ENCODE measurements at places on chromosomes 7 and 10.

DNA sequence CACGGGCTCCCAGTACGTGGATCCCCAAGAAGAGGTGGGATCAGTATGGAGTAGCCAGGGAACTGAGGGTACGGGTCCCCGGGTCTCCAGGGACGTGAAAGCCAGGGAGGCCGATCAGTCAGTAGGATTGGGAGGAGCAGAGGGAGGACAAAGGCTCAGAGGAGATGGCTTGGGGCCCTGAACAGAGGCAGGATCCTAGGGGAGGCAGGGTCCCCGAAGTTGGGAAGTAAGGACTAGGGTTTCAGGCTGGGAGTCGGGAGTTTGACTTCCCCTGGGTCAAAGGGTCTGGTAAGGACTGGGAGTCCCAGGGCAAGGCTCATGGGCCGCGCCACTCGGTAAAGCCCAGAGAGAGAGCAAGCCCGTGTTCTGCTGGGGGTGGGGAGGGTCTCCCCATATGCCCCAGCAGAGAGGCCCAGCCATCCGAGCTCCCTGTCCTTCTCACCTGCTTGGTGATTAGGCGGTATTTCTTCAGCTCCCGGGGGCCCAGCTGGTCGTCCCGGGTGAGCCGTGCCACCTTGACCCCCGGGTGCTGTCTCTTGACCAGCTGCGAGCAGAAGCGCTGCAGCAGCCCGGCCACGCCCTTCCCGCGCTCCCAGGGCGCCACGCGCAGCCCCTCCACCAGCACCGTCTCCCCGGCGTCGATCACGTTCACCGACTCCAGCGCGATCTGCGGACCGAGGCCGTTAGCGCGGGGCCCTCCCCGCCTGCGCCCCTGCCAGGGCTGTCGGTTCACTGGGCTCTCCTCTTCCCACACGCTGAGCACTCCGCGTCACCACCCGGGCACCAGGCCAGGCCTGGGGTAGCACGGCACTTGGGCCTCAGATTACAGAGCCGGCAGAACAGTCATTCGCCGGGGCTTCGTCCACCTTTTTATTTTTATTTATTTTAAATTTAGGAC lies 7.0 kb downstream of the NAT16 start:
- no peak for DNase-seq

- no peak for DNase-seq
Measured at GRCh38 chr7:87474533-87475358, 734 bp downstream of the ABCB4 start.

DNA sequence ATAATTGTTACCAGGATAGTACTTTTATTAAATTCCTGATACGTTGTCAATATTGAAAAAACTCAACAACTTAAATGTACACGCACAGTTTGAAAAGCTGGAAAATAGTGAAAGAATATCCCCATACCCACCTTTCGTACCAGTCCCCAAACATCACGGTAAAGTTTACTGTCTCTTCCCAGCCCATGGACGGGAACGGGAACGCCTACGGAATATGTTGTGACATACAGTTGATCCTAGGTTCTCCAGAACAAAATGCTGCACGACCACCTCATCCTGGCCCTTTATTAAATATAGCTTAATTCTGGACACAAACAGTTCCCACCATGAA lies 527 bp upstream of the BCAP29 start:
- DNase-seq = no peak

DNA sequence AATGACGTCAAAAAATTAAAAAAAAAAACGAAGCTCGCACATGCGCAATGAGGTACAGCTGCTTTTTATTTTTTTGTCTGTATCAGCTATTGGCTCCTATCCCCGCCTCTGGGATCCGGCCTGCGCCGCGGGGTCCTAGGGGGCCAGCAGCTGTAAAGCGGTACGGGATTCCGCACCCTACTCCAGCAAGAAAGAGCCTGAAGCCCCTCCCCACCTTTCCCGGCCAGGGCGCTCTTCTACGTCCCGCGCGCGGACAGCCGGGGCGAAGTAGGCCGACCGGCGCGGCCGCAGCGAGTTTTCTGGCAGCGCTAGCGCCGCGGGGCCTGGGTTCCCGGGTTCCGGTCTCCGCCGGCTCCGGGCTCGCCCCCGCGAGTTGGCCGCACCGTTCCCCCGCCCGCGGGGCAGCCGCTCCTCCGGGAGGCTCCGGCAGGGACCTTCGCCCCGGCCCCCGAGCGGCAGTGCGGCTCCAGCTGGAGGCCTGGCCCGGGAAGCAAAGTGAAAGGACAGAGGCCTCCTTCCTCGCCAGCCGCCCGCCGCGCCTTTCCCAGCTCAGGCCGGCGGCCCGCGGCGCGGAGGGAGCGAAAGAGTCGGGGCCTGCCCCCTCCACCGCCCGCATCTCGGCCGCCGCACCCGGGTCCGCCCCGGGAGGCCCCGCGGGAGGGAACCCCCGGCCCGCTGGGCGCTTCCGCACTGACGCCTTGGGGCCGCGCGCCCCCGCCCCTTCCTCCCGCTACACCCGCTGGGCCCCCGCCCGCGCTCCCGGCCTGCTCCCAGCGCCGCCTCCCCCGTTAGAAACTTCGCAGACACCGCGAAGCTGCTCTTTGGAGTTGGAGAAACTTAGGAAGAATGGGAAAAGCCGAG lies 4.7 kb upstream of the SPAG6 start:
- DNase-seq = peak; percentile 61

- no peak for DNase-seq
Measured at GRCh38 chr7:158073845-158074840, 513.5 kb downstream of the PTPRN2 start.

DNA sequence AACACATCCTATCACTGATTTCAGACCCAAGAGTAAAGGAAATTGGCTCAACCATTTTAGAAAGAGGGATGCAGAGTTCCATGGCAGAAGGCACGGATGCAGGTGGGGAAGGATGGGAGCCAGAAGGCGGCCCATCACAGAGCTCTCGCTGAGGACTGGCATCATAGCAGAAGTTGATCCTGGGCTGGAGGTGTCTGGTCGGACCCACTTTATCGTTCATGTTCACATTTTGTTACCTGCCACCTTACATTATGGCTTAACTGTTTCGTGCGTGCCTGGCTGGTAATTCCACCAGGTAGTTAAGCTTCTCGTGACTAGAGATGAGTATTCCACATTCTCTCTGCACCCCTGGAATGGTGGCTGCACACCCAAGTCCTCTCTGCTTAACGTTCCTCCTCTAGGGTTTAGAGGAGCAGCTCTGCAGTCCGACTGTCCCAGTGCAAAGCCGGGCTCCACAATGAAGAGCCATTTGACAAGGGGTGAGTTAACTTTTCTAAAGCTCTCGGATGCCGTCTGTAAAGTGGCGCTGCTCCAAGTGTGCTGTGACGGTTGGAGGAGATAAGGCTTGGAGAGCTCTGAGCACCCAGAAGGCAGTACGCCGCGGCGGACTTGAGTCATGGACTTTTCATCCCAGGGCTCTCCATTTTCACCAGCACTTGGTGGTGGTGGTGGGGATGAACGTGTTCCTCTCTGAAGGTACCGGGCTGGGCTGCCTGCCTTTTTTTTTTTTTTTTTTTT lies 157.1 kb upstream of the SHH start:
- DNase-seq = no peak

DNA sequence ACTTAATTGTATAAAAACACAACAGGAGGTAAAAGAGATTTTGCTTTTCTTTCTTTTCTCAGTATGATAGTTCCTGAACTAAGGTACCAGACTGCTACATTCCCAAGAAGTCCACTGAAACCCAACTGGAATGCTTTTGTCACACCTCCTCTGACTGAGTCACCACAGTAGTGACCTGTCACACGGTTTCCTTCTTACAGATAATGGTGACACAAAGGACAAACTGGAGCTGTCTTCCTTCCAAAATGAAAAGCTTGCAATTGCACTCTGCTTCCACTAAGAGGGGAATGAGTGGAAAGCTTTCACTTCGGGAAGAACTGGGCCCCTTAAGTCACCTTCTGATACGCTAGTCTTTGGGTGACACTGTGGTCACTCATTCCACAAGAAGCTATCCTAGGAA lies 122.2 kb downstream of the KMT2E start:
- DNase-seq = no peak

DNA sequence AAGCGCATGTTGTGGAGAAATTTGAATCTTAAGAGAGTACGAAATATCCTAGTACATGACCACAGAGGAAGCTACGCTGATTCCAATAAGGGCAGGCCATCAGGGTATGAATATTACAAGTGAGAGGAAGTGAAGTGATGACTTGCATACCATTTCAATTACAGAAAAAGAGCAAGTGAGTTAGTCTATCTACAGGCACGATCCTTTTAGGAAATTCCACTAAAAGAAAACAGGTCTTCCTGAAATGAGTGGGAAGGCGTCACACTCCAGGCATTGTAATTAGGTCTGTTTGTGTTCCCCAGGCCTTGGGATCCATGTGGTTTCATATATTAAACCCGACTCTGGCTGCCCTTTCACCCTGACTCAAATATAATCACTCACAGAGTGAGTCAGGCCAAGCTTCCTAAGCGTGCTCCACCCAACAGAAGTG lies 152.5 kb downstream of the SEMA3A start:
- DNase-seq = no peak

- no peak for DNase-seq
Measured at GRCh38 chr7:105487579-105488571, 34.2 kb downstream of the PUS7 start.

- no peak for DNase-seq
Measured at GRCh38 chr7:43625453-43625852, 42.5 kb downstream of the STK17A start.

DNA sequence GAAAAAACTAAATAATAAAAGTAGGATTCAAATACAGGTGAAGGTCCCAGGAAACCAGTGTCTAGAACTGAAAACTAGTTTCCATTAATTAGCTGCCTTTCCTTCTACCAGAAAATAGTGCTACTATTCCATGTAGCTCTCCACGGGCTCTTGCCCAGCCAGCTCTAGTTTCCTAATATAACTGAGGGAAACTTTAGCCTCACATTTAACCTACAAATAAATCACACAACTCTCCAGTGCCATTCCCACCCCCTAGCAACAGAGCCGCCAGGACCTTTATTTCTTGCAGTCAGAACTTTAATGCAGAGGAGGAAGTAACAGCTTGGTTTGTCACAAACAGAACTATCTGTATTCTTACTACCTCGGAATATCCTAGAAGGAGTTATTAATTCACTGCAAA lies 10.3 kb downstream of the TOMM7 start:
- DNase-seq = no peak

DNA sequence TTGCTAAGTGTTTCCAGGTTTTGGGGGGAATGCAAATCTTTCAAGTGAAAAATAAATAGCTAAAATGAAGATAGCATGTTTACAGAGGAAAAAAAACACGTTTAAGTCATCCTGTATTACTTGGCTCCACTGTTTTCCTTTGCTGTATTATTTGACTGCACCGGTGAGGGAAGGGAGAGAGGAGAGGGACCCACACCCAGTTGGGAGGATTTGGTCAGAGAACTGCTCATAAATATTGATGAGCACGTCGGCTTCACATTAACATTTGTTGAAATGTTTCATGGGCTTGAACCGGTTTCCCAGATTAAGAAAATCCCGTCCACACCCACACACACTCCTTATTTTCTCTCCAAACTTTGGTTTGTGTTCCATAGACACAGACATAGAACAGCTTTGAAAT lies 493.8 kb upstream of the MGMT start:
- no peak for DNase-seq

DNA sequence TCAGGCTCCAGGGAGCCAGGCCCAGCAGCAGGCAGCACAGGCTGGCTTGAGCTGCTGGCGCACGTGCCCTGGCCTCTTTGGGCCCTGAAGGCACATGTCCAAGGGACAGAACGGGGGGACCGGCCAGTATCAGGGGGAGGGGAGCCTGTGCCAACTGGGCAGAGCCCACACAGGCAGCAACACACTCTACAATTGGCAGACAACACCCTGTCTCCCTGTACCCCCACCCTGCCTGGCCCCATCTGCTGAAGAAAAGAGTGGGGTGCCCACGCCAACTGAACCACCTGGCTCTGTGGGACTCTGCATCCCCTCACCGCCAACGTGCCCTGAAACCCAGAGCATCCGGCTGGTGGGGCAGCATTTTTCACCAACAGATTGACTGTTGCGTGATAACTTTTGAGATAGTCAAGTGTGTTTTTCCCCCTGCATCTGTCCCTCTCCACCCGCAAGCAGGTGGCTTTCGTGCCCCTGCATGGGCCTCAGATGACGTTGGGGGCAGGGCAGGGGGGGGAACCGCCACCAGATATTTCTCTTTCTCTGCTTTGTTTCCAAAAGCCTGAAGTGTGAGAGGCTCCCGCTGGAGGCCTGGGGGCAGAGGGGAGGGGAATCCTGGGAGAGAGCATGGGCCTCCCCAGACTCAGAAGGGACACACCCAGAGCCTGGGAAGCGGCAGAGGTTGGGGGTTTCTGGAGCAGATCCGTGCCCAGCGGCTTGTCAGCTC lies 21.8 kb downstream of the SLIT1 start:
- no peak for DNase-seq

DNA sequence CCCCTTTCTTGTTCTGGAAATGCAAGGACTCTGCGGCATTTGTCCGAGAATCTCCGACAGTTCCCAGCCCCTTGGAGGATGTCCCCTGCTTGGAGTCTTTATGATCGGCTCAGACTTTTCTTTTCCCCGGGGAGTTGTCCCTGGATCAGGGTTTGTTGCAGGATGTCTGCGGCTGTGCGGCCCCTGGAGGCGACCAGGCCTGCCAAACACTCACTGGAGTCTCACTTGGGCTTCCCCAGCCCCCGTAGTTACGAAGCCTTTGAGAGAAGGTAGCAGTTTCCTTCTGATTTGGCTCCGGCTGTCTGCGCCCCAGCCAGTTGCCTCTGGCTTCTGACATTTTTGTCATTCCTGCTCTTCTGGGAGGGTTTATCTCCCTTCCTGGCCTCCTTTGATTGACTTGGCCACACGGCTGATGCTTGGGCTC lies 16.1 kb downstream of the COL26A1 start:
- no peak for DNase-seq

DNA sequence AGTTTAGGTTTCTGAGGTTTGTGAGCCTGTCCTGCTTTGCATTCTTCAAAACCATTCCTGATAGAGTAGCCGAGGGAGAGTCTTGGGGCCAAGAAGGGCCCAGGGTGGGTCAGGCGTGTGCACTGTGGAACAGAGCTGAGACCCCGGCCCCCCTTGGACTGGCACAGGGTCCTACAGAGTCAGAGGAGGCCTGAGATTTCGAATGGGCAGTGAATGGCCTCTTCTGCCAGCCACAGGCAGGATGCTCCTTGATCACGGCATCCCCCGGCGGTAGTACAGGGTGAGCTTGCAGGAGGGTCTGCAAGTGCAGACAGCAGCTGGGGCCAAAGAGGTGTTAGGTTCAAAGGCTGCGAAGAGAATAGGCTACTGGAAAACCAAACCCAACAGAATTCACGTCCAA lies 4.6 kb downstream of the TRIM56 start:
- no peak for DNase-seq

- no peak for DNase-seq
Measured at GRCh38 chr10:31467791-31468535, 148.9 kb downstream of the ZEB1 start.

DNA sequence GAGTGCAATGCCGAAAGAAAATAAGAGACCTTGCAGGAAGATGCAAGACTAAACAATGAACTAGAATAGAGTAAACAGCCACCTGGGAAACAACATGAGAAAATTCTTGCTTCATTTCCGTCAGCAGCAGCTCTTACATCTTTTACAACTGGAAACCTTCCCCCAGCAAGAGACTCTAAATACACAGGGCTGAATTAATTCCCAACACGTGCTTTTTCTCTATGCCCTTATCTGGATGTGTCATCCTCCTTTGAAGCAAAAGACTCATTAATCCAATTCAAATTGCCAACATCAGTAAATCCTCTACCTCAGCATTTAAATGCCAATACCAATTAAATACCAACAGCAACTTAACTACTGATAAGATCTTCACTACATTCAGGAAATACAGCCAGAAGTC lies 99.0 kb upstream of the PDE1C start:
- no peak for DNase-seq

All from NCI-H187 (cell line).